ENCODE measurements at places on chromosomes 1 and 21.

- DNase-seq = no peak
These were observed 25.5 kb upstream of the CSF3R start for GRCh38 chr1:36508257-36508656.

GRCh38 chr1:33342041-33342723, 21.3 kb upstream of the A3GALT2 start:
- peak; percentile 90 for DNase-seq

GRCh38 chr1:62337706-62338631, 18.7 kb upstream of the KANK4 start:
- peak; percentile 58 for DNase-seq

DNA sequence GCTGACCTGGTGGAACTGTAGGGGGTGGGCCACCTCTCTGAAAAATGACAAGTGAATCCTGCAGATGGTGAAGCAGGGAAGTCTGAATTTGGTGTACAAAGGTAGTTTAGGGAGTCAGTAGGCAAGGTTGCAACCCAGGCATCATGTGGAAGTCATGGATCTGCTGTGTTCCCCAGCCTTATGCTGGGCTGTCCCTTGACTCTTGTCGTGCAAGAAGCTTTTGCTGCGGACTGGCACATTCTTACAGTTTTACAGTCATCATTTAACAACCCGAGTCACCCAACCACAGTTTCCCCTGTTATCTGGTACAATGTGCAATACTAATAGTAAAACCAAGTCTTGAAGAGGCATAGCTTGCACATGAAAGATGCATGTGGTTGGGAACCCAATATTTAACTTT, 13.2 kb downstream of the RHOU start:
- DNase-seq = no peak

DNA sequence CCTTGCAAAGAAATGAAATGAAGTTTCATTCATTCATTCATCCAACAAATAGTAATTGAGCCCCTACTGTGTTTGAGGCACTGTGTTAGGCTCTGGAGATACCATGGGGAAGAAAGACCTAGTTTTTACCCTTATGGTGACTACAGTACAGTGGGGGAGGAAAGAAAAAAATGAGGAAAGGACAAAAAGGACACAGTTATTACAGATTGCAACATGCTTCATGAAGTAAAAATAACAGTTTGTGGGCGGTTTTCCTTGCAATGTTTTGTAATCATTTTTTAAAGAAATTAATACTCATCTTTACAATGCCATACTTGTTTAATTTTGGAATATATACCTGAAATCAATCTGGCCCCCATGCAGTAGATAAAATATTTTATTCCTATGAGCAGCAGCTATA, 120.3 kb downstream of the TM2D1 start:
- DNase-seq = no peak

DNA sequence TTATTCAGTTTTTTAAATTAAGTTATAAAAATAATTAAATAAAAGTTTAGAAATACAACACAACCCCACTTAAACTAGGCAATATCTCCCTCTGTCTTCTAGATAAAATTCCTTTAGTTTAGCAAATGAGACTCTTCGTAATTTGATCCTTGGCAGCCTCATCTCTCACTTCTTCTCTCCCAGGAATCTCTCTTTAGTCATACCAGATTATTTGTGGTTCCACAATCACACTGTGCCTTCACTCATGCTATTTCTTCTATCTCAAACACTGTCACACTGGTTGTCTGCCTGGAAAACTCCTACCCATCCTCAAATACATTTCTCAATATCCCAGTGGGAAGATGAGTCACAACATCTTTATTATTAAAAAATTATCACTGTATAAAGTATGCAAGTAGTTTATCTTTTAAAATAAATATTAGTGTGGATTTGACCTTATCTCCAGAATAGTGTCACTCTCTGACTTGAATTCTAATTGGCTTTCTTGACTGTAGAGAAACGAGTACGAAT, 195.5 kb downstream of the KCNH1 start:
- no peak for DNase-seq

DNA sequence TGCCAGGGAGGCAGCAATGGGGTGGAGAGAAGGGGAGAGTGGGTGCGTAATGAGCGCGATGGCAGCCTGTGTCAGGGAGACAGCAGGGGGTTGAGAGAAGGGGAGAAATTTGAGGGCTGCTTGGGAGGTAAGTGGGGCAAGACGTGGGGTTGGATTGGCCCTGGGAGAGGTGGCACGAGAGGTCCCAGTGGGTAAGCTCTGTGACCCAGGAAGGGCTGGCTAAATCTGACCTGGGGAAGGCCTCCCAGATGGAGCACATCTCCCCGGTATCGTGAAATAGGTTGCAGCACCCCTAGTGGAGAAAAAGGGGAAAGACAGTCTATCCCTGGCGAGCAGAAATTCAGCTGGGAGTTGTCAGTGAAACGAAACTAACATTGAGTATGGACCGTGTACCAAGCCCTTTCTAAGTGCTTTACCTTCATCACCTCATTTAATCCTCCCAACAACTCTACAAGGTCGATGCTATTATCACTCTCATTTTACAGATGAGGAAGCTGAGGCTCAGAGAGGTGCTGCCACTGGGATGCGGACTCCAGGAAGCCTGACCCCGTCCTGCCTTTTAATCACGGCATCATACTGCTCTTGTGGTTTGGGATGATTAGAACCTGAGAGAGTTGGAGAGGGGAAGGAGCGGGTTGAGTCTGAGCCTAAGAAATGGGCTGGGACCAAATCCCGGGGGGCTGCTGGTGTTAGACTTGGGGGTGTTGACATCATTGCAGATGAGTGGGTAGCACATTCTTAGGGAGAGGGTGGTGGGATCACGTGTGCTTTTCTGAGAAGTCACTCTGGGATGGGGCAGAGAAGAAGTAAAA, 56.6 kb upstream of the RPL11 start:
- DNase-seq = peak; percentile 66

- no peak for DNase-seq
These were observed 6.8 kb downstream of the SLC25A24 start for GRCh38 chr1:108193333-108193732.

DNA sequence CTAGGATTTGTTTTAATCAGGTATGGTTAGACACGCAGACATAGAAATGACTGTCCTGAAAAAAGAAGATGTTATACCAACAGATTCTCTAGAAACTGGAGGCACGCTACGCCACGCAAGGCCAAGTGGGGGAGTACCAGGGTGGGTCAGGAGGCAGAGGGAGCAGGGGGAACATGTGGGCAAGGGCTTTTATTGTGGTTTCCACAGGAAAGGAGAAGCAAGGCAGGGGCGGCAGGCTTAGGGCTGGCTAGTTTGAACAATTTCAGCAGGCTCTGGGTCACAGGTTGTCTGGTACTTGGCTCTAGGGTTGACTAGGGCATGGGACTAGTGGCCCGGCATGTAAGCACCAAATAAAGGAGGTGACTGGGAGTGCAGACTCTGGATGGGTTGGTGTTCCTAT, 7.2 kb downstream of the MTARC2 start:
- DNase-seq = no peak

GRCh38 chr1:230232371-230232771, 165.3 kb downstream of the GALNT2 start:
- DNase-seq = no peak

GRCh38 chr1:14907416-14907815, 246.1 kb upstream of the TMEM51 start:
- DNase-seq = no peak

- DNase-seq = no peak
These were observed 28.4 kb downstream of the NBPF6 start for GRCh38 chr1:108478429-108479015.

- DNase-seq = peak; percentile 86
These were observed at the start of gene LMOD1 for GRCh38 chr1:201946224-201946908. LMOD1 (minus strand) TSS chr1:201946548; CDS start chr1:201946340, 208 bp downstream.
